ENCODE measurements at places on chromosomes 16 and 17.

GRCh38 chr16:31141489-31142108, 6.1 kb upstream of the PRSS8 start:
- DNase-seq, result no peak

- DNase-seq, result no peak
Measured at GRCh38 chr16:81693744-81694303, 85.3 kb upstream of the PLCG2 start.

GRCh38 chr16:69937465-69937951, 13.6 kb upstream of the CLEC18A start:
- no peak for DNase-seq

GRCh38 chr17:13736916-13737315, 135.2 kb upstream of the HS3ST3A1 start:
- no peak for DNase-seq

- no peak for DNase-seq
Measured at GRCh38 chr16:47780213-47780875, 319.2 kb downstream of the PHKB start.

- DNase-seq, result no peak
Measured at GRCh38 chr16:81688182-81688581, 90.9 kb upstream of the PLCG2 start.

DNA sequence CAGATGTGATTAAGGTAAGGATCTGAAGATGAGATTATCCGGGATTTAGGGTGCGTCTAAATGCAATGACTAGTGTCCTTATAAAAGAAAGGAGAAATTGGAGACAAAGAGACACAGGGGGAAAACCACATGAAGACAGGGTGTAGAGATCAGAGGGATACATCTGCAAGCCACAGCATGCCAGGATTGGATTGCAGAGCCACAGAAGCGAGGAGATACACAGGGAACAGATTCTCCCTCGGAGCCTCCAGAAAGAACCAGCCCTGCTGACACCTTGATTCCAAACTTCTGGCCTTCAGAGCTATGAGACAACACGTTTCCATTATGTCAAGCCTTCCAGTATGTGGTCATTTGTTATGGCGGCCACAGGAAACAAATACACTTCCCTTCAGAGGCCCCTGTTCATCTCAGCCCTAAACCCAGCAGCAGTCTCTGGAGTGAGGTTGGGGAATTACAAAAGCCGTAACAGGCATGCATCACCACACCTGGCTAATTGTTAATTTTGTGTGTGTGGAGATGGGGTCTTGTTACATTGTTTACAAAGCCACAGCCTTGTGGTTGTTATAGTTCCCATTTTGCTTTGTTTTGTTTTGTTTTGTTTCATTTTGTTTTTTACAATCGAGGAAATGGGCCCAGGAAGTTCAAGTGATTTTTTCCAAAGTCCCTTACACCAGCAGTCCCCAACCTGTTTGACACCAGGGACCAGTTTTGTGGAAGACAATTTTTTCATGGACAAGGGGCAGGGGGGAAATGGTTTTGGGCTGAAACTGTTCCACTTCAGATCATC, 51.6 kb upstream of the LYRM9 start:
- no peak for DNase-seq
